KBM-7 (cell line): ENCODE measurements at places on chromosomes 11 and 22.

DNA sequence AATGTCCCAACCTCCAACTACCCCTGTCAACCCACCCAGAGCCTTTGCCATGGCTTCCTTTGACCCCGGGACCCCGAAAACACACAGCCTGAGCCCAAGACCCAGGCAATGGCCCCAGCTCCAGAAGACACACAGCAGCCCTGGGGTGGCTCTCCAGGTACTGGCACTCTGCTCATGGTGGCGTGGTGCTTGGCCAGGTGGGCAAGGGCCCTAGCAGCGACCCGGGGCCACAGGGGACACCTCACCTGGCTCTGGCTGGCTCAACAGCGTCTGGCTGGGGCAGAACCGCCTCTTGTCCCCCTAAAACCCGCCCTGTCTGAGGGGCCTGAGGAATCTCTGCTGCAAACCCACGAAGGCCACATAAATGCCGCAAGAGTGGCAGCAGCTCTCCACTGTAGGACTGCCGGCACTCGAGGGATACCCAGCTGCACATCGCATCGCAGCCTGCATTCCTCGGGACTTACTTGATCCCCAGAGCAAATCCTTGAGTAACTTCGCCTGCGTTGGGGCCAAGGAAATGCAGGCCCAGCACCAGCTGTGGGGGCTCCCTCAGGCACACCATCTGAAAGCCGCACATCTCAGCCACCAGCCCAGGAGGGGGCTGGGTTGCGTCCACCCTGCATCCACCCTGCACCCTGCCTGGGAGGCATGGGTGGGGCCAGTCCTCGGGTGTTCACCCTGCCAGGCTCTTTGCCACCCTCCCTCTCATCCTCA, 23.1 kb upstream of the GNB1L start:
- no peak for DNase-seq

- DNase-seq: no peak
Measured at GRCh38 chr11:117828611-117829368, 4.2 kb upstream of the FXYD2 start.

GRCh38 chr11:67436459-67437081, 912 bp downstream of the PTPRCAP start:
- peak; percentile 72 for DNase-seq

DNA sequence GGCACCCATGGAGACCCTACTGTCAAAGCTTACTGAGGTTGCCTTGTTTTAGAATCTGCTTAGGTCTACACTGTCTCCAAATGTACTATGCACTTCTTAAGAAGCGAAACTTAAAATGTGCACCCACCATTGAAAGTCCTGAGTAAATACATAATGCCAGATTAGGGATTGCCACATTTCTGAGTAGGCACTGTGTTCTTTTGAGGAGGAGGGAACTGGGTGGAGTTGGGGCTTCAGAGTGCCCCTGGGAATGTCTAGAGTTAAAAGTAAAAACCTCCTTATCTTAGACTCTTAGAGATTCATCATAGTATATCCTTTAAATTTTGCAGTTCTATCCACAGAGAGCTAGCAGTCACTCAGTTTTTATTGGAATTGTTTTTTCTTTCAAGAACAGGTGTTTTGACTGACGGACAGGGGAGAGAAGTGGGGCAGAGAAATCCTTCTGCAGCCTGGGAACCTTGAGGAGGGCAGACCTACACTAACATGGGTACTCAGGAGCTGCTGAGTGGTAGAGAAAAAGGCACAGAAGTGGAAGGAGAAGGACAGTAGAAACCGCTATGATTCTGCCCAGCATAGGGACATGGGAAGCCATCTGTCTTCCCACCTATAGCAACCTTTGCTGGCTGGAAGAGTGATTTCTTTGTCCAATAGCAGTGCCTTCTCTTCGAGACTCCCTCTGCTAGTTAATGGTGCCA, 33.4 kb upstream of the MICAL2 start:
- DNase-seq: no peak

GRCh38 chr11:87038235-87038977, 672 bp downstream of the TMEM135 start:
- DNase-seq: peak; percentile 9

DNA sequence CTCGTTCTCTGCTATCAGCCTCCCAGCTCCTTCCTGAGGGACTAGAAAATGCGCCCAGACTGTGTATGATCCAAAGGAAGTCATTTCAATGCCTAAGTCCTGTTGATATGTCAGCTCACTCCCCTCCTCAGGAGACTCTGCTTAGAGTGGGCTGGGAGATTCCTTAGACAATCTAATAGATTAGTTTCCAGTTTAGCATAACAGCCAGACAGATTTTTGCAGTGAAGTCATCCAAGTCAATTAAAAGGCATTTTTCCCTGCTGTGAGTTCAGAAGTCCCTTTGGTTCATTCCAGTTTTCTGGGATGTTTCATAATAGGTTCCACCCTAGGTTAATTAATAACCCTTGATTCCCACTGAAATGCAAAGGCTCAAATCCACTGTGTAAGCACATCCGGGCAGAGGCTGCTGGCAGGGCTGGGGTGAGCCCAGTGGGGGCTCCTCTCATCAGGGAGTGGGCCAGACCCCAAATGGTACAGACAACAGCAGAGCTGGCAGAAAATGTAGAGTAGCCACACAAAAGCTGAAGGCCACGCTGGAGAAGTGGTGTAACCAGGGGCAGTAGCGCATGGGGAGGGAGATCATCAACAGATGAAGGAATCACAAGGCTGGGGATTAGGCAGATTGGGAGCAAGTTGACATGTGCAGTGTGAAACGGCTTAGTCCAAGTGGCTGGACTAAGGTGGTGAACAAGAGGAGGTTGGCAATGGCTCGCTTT, 90.6 kb downstream of the SYN3 start:
- DNase-seq: no peak

- DNase-seq: no peak
Measured at GRCh38 chr11:132853886-132854285, 678.4 kb downstream of the OPCML start.

GRCh38 chr11:88813233-88813915, 252.4 kb downstream of the GRM5 start:
- DNase-seq: no peak

DNA sequence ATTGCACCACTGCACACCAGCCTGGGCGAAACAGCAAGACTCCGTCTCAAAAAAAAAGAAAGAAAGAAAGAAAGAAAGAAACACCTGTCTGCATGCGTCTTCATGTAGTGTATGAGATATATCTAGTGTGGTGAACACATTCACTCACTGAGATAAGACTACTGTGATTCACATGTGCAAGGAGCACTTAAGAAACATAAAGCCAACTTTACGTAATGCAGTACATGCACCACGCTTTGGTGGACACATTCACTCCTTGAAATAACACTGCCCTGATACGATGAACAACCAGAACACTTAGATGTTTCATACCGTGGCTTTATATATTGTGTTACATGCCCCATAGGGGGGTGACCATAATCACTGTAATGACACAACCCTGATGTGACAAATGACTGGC, 96.0 kb downstream of the MICAL3 start:
- DNase-seq: no peak

DNA sequence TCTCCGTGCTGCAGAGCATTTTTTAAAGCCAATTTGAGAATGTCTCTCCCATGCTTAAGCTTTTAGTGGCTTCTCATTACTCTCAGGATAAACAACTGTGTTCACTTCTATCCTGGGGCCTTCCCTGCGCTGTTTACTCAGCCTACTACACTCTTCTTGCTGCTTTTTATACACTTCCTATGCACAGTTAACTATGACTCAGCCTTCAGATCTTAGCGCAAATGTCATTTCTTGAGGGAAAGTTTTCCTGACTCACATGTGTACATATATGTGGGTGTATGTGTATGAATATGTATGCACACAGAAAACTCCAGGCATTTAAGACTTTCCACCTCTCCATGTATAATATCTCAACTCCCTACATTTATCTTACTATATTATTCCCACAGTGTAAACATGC, 9.8 kb downstream of the THAP12 start:
- no peak for DNase-seq

DNA sequence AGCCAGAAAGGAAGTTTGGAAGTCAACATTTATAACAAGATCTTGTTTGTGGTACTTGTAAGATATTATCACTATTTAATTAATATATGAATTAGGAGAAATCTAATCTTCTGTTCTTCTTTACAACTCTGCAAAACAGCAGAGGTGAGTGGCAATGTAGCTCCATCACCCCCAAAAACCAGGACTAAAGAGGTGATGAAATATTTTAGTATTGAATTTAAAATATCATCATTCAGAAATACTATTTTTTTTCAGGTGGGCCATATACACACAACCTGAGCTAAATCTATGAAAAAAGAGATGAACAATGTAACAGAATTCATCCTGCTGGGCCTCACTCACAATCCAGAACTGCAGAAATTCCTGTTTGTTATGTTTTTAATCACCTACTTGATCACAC, at the start of gene OR4C45:
TSS of gene OR4C45 (plus strand) at position 301 of the 400 bp plus-strand sequence.
- no peak for DNase-seq

DNA sequence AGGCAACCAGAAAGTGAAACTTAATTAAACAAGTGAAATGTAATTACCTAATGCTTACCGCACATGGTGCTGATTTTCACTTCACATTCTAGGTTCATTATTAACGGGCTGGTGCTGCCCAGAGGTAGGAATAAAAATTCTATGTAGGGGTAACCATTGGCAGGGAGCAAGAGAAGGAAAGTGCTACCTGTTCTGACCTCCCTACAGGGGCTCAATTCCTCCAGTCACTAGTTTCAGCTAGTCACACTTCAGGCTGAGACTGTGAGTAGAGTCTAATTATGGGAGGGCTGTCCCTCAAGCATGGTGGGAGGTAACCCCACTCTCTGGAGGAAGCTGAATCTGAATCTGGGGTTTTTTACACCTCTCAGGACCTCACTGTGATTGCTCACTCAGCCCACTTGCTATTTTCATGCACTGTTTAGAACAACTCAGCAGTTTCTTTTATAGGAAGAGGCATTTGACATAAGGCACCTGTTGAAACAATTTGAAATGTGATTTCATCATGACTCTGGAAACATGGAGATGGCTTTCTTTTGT, 75.4 kb downstream of the MAML2 start:
- DNase-seq: no peak

DNA sequence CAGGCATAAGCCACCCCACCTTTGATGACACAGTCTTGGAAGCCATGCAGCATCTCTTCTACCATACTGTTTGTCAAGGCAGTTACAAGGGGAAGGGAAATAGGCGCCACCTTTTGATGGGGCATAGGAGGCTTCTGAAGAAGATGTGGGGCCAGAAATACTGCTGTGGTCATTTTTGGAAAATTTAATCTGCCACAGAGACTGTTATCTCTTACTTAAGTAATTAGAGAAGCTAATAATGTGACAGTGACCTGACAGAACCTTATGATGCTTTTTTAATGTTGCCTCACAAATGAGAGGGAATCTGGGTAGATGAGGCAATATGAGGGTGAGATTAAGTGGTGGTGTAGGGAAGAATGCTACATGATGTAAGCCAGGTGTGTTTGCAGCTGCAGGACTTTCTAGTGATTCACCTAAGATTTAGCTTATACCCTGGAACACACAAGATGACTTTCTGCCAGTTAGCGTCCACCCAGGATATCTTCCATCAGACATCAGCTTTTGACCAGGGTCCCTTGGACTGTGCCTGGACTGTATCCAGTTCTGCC, 34.3 kb upstream of the ADORA2A start:
- no peak for DNase-seq

- DNase-seq: no peak
Measured at GRCh38 chr11:94583866-94584500, 16.8 kb downstream of the PIWIL4 start.

DNA sequence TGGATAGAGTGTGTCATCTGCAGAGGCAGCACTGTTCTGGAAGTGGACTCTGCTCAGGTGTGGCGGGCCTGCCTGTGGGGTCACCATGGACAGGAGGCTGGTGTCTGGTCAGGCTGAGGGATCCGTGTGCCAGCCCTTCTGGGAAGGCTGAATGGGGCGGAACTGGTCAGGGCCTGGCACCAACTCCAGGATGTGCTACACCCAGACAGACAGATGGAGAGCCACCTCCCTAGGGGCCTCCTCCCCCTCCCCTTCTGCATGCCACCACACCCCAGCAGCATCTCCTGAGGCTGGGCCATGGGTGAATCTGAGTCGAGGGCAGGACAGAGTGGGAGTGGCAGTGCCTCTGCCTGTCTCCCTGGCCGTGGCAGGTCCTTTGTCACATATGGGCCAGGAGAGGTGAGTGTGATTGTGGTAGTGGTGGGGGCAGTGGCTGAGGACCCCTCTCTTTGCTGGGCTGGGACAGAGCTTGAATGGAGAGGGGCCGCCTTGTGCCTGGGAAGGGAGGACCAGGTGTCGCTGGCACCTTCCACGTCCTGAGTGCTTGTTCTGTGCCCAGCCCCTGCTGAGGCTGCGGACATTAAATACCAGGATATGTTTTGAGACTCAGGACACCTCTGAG, 29.1 kb downstream of the ST3GAL4 start:
- no peak for DNase-seq

DNA sequence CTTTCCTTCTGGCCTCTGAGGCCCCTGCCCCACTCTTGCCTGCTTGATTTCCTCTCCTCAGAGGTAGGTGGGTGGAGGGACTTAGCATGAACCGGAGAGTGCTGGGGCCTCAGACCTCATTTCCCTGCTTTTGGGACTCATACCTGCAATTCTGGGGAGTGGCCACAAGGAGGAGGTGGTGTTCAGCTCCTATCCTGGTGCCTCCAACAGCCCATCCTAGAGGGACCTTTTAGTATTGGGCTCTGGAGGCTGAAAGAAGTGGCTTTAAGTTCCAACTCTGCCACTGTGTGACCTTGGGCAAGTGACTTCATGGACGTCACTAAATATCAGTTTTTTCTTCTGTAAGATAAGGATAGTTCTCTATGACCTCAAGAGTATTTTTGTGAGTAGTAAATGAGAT, 98.6 kb downstream of the KIAA1671 start:
- peak; percentile 38 for DNase-seq

DNA sequence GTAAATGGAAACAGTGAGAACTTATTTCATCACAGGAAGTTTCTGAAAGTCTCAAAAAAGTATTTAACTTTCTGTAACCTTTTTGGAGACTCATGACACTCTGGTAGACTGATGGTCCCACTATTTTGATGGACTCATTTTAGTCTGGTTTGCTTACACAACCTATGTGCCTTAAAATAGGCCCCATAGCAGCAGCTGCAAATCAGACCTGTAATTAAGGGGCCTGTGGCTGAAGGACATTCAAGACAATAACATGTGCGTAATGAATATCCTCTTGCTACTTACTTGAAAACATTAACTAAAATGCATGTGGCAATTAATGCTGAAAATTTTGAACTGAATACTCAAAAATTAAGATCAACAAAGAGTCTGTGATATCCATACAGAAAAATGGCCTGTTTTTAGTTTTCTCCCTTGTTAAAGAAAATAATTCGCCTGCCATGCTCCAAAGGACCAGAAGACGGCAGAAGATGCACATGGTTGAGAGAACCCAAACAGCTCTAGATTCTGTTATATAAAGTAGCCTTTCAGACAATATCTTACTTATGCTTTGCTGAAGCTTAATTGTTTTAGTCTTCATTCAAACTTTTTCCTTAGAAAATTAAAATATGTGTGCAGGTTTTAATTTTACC, 568.5 kb downstream of the KCNA4 start:
- peak; percentile 12 for DNase-seq
